ENCODE measurements at places on chromosomes 6 and 20.

- no peak for DNase-seq
These were observed at the start of gene BMP5 for GRCh38 chr6:55875400-55875799. TSS of gene BMP5 (minus strand) at chr6:55875590. CDS start at chr6:55874865, 725 bp downstream.

DNA sequence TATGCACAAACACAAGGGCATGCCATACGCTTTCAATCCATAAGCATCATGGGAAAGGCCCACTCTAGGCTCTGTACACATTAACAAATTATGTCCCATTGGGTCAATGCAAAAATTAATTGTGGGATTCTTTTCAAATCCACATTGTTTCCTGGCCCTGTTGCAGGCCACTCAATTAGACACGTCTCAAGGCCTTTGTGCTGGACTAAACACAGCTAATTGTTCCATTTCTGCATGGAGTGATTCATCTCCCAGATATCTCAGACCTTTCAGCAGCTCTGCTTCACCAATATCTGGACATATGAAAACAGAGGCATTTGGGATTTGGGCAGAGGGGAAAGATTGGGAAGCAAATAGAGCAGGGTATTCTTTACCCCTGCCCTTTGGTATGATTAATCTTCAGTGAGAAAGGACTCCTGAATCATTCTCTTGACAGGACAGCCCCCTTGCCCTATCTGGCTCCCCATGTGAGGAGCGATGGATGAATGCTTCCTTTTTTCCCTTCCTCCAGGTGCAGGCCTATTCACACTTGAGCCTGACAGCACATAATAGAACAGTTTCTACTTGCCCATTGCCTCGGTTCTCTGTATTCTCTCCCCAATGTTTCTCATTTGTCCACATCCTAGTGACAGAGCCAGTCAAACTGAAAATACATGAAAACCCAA is 547.6 kb downstream of the HAO1 start:
- DNase-seq, result no peak

DNA sequence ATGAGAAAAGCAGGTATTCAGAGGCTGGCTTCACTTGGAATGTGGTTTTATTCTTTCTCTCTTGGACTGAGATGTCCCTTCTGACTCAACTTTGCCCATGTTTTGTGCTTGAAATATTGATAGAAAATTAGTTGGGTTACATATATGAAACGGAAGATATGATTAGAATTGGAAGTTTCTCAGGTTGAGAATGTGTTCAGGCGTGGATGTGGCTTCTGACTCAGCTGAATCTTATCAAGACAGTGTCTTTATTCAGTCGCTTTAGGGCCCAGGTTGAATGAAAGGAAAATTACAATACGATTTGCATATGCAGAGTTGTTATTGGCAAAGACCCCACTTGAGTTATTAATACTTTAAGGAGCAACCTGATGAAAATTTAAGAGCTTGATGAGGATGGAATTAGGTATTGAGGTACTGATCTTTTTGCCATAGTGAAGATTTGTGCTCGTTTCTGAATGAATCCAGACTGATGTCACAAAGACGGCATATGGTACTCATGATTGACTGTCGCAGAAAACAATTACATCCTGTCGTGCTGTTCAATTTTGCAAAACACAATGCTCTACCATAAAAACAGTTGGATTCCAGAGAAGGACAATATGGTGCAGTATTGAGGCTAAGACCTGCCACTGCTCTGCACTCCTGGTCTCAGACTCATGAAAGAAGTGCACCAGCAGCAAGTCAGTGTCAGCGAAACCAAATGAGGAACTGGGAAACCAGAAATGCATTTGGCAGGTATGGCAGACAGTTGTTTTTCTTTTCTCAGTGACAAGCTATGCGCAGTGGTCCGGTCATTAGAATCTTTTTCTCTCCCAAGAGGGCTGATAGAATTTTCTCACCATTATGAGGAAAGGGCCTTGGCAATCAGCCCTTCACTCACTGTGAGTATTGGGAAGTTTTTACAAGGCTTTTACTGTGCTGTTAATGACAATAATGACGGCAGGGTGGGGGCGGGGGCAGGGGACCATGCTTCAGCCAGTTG is 158.3 kb downstream of the DOK5 start:
- no peak for DNase-seq

- DNase-seq, result no peak
These were observed 71.3 kb upstream of the EYA2 start for GRCh38 chr20:46823271-46823751.

DNA sequence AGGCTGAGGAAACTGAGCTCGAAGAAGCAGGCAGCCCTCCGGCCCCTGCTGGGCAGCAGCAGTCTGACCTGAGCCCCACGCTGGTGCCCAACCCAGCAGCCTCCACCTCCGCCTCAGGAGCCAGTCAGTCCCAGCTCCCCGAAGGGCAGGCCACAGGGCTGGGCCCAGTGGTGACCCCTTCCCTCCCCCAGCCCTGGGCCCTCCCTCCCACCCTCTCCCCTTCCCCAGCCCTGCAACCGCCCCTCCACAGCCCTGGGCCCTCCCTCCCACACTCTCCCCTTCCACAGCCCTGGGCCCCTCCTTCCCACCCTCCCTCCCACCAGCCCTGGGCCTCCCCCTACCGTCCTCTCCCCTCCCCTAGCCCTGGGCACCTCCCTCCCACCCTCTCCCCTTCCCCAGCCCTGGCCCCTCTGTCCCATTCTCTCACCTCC is 115.0 kb downstream of the TAF4 start:
- DNase-seq, result no peak

DNA sequence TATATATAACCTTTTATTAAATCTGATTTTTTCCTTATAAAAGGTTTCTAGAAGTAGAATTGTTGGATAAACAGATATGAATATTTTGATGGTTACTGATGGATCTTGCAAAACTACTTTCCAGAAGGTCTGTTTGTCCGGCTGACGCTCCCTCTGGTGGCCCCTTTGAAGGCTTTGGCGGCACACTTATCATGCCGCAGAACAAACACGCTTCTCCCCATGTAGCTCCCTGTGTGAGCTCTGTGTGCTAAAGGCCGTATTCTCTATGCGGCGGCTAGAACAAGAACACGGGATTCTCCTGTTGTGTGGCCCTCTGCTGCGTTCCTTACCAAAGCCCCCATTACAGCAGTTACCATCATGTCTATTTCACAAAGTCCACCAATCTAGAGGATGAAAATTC is 30.0 kb downstream of the PPP1R3G start:
- no peak for DNase-seq

DNA sequence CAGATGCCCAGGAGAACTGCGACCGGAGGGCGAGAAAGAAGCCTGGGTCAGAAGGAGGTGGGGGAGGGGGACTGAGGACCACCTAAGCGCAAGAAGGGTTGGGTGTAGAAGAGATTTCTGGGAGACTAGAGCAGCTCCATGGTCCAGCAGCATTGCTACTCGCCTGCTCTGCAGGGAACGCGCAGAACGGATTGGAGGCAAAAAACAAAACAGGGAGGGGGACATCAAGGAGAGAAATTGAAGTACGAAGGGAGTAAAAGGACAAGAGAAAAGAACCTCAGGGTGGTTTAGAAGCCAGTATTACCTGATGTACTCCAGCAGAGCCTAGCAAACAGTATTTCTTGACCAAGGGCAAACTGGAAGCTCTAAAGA is 537 bp upstream of the GABBR1 start:
- no peak for DNase-seq

GRCh38 chr6:147046141-147046877 is 157.9 kb upstream of the STXBP5 start:
- DNase-seq, result no peak

DNA sequence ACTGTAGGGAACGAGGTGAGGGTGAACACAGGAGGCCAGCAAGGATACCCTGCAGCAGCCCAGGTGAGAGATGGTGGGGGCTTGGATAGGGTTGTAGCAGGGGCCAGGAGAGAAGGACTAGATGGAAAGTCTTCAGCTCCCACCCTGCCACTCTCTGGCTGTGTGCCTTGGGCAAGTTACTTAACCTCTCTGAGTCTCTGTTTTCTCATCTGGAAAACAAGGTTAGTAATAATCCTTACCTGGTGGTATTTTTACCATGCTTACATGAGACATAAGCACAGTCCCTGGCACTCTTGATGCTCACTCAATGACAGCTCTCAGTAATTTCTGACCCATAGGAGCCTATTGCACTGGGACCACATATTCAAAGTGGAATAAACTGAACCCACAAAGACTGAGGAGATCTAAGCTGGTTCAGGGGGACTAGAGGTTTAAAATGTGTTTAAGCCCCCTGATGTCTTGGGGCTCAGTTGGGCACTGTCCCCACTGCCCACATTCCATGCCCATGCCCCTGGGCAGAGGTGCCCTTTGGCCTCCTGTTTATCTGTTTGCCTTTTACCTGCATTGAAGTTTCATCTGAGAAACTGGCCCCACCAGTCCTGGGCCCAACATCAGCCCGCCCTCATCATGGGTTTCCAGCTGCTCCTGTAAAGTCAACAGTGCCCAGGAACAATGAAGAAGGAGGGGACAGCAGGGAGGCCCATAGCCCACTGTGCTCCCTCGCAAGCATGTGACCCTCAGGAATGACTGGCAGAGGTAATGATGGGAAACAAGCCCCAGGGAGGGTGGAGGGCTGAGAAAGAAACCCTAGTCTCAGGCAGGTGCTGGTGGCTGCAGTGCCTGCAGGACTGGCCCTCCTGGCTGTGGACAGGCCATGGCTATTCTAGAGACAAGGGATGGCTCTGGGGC is 104.0 kb downstream of the VEGFA start:
- DNase-seq, result no peak

- no peak for DNase-seq
These were observed 199.7 kb downstream of the TBXT start for GRCh38 chr6:165967810-165968407.

DNA sequence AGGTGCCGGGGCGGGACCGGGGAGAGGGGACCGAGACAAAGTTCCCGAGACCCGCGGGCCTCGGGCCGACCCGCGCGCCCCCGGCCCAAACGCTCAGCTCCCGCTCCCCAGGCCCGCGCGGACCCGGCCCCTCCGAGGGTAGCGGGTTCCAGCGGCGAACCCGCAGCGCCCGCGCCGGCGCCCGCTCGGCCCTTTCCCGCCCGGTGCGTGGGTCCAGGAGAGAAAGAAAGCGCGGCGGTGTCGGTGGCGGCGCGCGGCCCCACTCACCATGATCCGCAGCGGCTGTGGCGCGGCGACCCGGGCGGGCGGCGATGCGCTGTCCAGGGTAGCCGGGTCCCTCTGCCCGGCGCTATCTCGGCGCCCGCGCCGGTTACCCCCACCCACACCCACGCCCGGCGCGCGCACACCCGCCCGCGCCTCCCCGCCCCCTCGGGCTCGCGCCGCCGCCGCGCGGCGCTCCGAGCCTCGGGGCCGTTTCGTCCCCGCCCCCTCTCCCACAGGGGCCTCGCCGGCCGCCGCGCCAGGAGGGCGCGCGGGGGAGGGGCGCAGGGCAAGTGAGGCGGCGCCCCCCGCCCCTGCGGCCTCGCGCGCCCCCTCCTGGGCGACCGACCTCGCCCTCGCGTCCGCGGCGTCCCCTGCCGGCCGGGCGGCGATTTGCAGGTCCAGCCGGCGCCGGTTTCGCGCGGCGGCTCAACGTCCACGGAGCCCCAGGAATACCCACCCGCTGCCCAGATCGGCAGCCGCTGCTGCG is at the start of gene ELOVL2:
TSS of gene ELOVL2 (minus strand) at position 345 of the 751 bp plus-strand sequence. CDS start at position 270, 75 bp downstream.
- DNase-seq, result no peak

GRCh38 chr20:46477640-46478039 is 35.7 kb downstream of the ZNF334 start:
- no peak for DNase-seq

DNA sequence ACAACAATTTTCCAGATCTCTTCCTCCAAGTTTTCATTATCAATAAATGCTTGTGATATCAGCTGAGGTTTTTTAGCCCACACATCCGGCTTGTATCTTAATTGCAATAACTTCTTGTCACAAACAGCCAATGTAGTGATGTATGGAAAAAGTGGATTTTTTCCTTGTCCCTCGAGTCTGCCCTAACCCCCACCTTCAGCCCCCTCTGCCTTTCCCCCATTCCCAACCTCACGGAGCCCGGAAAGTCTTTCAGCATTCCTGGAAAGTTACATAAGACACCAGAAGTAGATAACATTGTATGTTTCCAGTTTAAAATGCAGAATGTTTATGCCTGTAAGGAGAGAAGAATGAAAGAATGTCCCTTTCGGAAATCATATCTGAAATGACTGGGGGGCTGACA is 179.2 kb upstream of the PHACTR1 start:
- DNase-seq, result no peak

GRCh38 chr20:2051946-2052345 is 49.7 kb upstream of the STK35 start:
- no peak for DNase-seq

GRCh38 chr20:49571553-49571835 is 3.6 kb upstream of the PTGIS start:
- DNase-seq, result no peak

GRCh38 chr6:95230071-95230740 is 347.1 kb upstream of the MANEA start:
- DNase-seq, result no peak

DNA sequence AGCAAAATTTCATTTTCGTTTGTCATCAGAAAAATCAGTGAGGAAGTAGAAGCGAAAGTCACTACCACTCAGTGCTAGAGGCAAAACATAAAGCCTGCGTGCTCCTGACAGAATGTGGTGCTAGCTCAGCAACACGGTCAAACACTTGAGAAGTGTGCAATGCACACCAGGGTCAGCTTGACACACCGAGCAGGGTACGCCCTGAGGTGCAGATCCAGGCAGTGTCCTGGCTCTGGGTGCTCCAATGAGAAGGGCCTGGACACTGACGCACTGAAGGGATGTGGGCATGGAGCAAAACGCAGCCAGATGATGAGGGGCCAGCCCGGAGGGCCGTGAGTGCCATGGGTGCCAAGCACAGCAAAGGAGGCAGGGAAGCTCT is 5.9 kb downstream of the RNASET2 start:
- no peak for DNase-seq

GRCh38 chr6:39496456-39496855 is 174.0 kb upstream of the KCNK16 start:
- DNase-seq, result no peak

GRCh38 chr6:40000964-40001515 is 66.8 kb upstream of the MOCS1 start:
- no peak for DNase-seq

DNA sequence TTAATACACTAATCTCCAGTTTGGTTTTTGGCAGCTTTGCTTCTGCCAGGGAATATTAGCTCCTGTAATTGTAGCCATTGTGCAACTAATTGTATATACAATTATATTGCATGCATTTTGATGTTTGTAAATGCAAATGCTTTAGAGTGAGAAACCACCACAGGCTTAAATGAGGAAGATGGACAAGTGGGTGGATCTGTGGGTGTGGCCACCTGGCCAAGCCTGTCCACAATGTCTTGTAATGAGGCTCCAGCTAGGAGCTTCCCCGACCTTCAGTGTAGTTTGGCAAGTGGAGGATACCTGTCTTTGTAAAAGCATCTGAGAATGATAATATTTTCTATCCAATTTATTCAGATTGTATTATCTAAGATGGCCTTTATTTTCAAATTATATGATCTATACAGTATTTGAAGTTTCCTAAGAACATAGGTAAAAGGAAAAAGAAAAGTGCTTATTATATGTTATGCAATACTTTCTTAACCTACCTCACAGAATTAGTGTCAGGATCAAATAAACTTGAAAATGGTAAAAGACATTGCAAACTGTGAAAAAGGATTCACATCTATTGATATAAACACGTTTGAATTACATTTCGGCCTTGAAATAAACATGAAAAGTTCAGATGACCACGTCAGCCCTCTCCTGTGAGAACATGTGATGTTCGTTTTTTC is 49.3 kb upstream of the ARID1B start:
- no peak for DNase-seq

- DNase-seq, result no peak
These were observed 564.0 kb upstream of the JARID2 start for GRCh38 chr6:14681699-14682487.

- no peak for DNase-seq
These were observed 4.4 kb downstream of the MYLK2 start for GRCh38 chr20:31823360-31824124.

- DNase-seq, result no peak
These were observed 6.1 kb downstream of the MMP24 start for GRCh38 chr20:35232575-35232974.

- DNase-seq, result no peak
These were observed 213.0 kb downstream of the TFAP2A start for GRCh38 chr6:10201606-10202510.
